Neural crest cell (in vitro differentiated cells): ENCODE measurements at places on chromosomes 4 and X. TPM values are rescaled to one million over a fixed set of nuclear protein-coding genes. Genes with fewer than 3 reads are reported as not detected.

ATP10D gene
- 7.9 and 9.0 TPM in 2 replicates for total RNA-seq

DNA sequence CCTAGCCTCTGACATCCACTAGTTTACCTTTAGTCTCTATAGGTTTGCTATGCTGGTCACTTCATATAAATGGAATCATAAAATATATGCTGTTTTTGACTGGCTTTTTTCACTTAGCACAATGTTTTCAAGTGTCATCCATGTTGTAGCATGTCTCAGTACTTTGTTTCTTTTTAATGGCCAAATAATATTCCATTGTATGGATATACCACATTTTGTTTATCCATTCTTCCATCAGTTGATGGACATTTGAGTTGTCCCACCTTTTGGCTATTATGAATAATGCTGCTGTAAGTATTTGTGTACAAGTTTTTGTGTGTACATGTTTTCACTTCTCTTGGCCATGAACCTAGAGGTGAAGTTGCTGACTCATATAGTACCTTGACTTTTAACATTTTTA lies 75.7 kb downstream of the ZFX start:
- H3K27me3 ChIP-seq: no peaks in the 10 kb centered on the region
- H3K27ac ChIP-seq: no peak overlapping the region
- H3K36me3 ChIP-seq: peaks cover 11% of the 10 kb centered on the region
- H3K4me3 ChIP-seq: no peak overlapping the region
- no peak for DNase-seq
- peaks cover 10% of the 10 kb centered on the region for H3K4me1 ChIP-seq

- peak; percentile 43 for DNase-seq
- no peaks in the 10 kb centered on the region for H3K27me3 ChIP-seq
- no peak overlapping the region for H3K4me3 ChIP-seq
- no peak overlapping the region for H3K27ac ChIP-seq
- no peaks in the 10 kb centered on the region for H3K36me3 ChIP-seq
Measured at GRCh38 chr4:106898621-106899230, 137.4 kb downstream of the DKK2 start.

DNA sequence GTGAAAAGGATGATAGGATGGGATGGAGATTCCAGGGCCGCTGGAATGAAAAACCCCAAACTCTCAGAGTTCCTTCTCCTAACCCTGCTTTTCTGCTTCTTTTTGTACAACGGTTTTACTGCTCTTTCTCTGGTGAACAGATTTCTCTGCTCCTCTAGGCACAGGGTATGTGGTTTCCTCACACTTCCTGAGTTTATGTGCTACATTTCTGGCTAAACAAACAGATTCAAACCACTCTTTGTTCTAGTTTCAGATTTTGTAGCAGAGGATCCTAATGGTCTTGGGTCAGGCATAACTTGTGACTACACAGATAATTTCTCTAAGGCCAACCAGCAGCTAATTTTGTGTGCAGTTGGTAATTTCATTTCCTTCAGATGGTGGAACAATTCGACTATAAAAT lies 52.6 kb downstream of the OSTC start:
- H3K4me1 ChIP-seq: no peaks in the 10 kb centered on the region
- H3K27me3 ChIP-seq: no peaks in the 10 kb centered on the region
- H3K4me3 ChIP-seq: no peak overlapping the region
- H3K27ac ChIP-seq: no peak overlapping the region
- no peaks in the 10 kb centered on the region for H3K36me3 ChIP-seq

GRCh38 chrX:103517246-103517645 lies 2.0 kb downstream of the RAB40A start:
- H3K27me3 ChIP-seq: no peaks in the 10 kb centered on the region
- H3K4me1 ChIP-seq: no peaks in the 10 kb centered on the region
- H3K27ac ChIP-seq: no peak overlapping the region
- DNase-seq: no peak

- H3K27me3 ChIP-seq: no peaks in the 10 kb centered on the region
- no peaks in the 10 kb centered on the region for H3K36me3 ChIP-seq
- peaks cover 25% of the 10 kb centered on the region for H3K4me1 ChIP-seq
- no peak overlapping the region for H3K4me3 ChIP-seq
Measured at GRCh38 chrX:50704360-50704759, 109.6 kb downstream of the SHROOM4 start.

- H3K4me1 ChIP-seq: peaks cover 6% of the 10 kb centered on the region
- no peak overlapping the region for H3K4me3 ChIP-seq
- peaks cover 14% of the 10 kb centered on the region for H3K36me3 ChIP-seq
- H3K27me3 ChIP-seq: no peaks in the 10 kb centered on the region
Measured at GRCh38 chrX:24985120-24985519, 30.6 kb downstream of the ARX start.

- H3K4me3 ChIP-seq: no peak overlapping the region
- peaks cover 2% of the 10 kb centered on the region for H3K27me3 ChIP-seq
- DNase-seq: peak; percentile 54
- no peaks in the 10 kb centered on the region for H3K36me3 ChIP-seq
- no peaks in the 10 kb centered on the region for H3K4me1 ChIP-seq
Measured at GRCh38 chrX:119118780-119119395, 8.7 kb downstream of the KIAA1210 start.

- no peak overlapping the region for H3K27ac ChIP-seq
- DNase-seq: no peak
- peaks cover 12% of the 10 kb centered on the region for H3K27me3 ChIP-seq
Measured at GRCh38 chr4:70667740-70668535, 1.6 kb upstream of the JCHAIN start.

DNA sequence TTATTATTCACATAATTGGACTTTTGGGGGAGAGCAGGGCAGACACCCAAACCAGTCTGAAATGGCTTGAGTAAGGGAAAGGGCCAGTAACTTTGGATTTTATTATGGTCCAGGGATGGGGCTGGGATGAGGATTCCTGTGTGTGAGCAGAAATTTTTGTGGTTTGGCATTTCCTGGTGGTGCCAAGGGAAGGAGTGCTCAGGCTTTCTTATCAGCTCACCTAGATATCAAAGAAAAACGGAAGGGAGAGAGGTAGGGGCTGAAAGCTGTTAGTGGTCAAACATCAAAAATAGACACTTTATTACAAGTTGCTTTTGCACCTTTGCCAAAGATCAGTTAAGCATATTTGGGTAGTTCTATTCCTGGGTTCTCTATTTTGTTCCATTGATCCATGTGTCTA lies 128.5 kb upstream of the DIPK2B start:
- no peaks in the 10 kb centered on the region for H3K27me3 ChIP-seq
- no peaks in the 10 kb centered on the region for H3K4me1 ChIP-seq
- no peak overlapping the region for H3K4me3 ChIP-seq
- H3K36me3 ChIP-seq: peaks cover 2% of the 10 kb centered on the region
- H3K27ac ChIP-seq: no peak overlapping the region

DNA sequence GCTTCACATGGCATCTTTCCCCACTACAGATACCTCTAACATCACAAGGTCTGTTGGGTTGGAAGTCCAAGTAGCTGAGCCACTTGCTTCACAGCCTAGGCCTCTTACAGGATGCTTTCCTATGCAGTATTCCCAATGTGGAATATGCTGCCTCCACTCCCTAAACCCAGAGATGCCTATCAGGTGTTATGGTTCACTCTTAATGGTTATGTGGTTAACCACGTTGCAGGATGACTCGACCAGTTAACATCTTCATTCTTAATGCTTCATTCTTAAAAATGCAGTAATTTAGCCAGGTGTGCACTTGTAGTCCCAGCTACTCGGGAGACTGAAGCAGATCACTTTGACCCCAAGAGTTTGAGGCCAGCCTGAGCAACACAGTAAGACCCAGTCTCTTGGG lies 24.2 kb downstream of the HAUS3 start:
- H3K27me3 ChIP-seq: no peaks in the 10 kb centered on the region
- no peaks in the 10 kb centered on the region for H3K36me3 ChIP-seq
- H3K4me1 ChIP-seq: peaks cover 4% of the 10 kb centered on the region
- no peak overlapping the region for H3K27ac ChIP-seq
- H3K4me3 ChIP-seq: no peak overlapping the region
- DNase-seq: no peak

DNA sequence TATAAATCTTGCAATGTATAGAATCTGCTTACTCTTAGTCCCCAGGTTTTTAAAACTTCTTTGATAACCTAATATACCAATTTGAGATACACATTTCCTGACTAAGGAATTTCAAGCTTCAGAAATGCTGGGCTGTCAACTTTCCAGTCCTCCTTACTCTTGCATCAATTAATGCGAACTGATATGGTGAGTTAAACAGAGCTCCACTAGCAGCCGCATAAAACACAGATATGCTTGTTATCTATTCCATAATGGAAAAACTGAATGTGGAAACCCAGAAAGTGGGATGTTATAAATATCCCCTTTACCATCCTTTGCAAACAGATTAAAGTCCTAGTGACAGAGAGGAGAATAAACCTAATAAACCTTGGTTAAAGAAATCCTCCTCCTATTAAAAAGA lies 1913.7 kb downstream of the STIM2 start:
- no peaks in the 10 kb centered on the region for H3K36me3 ChIP-seq
- no peaks in the 10 kb centered on the region for H3K4me1 ChIP-seq
- H3K4me3 ChIP-seq: no peak overlapping the region
- no peak overlapping the region for H3K27ac ChIP-seq

- H3K27me3 ChIP-seq: no peaks in the 10 kb centered on the region
- H3K4me3 ChIP-seq: no peak overlapping the region
- no peak for DNase-seq
- H3K27ac ChIP-seq: no peak overlapping the region
- peaks cover 6% of the 10 kb centered on the region for H3K4me1 ChIP-seq
Measured at GRCh38 chrX:17710871-17711301, 26.4 kb upstream of the SCML1 start.

- no peaks in the 10 kb centered on the region for H3K4me1 ChIP-seq
- no peak for DNase-seq
- H3K4me3 ChIP-seq: no peak overlapping the region
- peaks cover 35% of the 10 kb centered on the region for H3K36me3 ChIP-seq
Measured at GRCh38 chrX:44971674-44972073, 98.7 kb downstream of the KDM6A start.

RTL3 gene
- total RNA-seq: not detected in 2 replicates

DNA sequence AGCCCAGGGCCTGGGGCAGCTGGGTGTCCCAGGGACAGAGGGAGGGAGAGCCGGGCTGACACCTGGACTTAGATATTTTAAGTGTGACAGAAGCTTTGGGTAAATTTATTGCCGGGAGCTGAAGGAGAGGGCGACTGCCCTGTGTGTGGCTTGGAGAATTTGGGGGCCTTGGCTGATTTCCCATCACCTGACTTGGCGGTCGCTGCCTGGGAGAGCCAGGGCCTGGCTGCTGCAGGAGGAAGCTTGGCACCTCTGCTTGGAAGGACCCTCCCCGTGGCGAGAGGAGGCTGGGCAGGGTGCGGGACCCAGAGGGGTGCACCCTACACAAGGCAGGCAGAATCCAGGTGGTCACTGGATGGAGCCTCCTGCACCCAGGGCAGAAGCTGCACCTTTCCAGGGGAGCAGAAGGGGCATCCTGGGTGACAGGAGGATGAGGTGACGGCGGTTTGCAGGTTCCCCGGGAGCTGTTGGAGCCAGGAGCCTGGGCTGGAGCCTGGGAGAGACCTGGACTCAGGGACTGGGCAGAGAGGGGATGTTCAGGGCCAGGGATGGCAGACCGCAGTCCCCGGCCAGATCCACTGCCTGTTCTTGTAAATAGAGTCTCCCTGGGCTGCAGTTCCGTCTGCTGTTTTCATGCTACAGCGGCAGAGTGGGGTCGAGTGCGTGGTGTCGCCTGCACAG lies 72.0 kb downstream of the RGS12 start:
- DNase-seq: no peak
- no peaks in the 10 kb centered on the region for H3K27me3 ChIP-seq
- no peak overlapping the region for H3K27ac ChIP-seq
- no peaks in the 10 kb centered on the region for H3K36me3 ChIP-seq
- no peak overlapping the region for H3K4me3 ChIP-seq

DNA sequence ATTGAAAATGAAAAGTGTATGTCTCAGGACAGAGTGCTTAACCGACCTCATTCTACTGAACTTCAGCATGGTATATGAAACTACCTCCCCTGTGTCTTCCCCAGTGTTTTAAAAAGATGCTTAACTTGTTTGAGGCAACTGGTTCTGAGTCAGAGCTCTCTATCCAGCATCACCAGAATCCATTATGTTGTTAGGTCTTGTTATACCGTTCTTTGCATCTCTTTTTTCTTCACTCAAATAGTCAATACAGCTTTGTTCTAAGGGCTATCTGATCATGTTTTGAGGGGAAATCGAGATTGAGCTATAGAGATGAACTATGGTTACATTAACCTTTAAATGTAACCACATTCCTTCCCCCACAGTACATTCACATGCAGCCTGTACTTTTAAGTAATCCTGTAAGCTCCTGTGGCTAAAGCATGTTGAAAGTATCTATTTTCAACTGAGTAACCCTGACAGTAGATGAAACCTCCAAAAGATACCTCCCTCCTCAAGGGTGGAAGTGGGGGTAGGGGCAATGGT lies 514.4 kb downstream of the RPA4 start:
- no peaks in the 10 kb centered on the region for H3K36me3 ChIP-seq
- DNase-seq: no peak
- H3K27me3 ChIP-seq: no peaks in the 10 kb centered on the region
- H3K4me3 ChIP-seq: no peak overlapping the region
- H3K4me1 ChIP-seq: peaks cover 14% of the 10 kb centered on the region
- H3K27ac ChIP-seq: peak overlapping the region; percentile 16

DNA sequence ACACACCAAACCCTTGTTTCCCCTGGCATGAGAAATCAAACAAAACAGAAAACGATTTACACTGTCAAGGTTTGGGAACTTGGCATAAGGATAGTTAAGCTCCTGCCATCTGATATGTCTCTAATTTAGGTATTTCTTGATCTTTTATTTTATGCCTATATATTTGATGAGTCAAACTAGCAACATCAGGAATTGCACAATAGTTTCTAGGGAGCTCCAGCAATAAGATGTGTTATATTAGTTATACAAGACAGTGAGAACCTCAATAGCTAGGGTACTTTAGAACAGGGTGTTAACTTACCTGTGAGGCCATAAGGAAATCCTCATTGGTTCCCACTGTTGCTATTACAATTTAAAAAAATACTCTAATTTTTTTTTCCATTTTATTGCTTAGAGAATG lies 474.2 kb downstream of the GBA3 start:
- H3K4me1 ChIP-seq: peaks cover 68% of the 10 kb centered on the region
- H3K27me3 ChIP-seq: no peaks in the 10 kb centered on the region
- H3K27ac ChIP-seq: peak overlapping the region; percentile 22
- H3K36me3 ChIP-seq: peaks cover 1% of the 10 kb centered on the region
- H3K4me3 ChIP-seq: no peak overlapping the region

GATA1 gene
- not detected in 2 replicates for total RNA-seq

PDGFC gene
- 18.9 and 19.1 TPM in 2 replicates for total RNA-seq

CCSER1 gene
- total RNA-seq: 9.8 and 11.9 TPM in 2 replicates

DNA sequence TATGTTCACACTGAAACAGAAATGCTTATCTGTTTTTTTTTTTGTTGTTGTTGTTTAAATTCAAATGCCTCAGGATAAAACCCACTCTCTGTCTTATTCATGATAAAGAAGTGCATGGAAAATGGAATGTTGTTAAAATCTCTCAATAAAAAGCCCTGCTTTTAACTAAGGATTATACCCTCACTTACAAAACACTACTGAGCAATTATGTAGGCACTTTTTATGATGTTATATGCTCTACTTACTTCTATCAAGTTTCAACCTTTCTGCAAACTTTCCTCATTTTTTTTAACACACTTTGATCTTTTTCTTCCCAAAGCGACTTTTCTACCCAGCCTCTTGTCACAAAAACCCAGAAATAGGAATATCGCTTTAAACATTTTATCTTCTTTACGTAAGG lies 26.5 kb downstream of the SLIT2 start:
- peaks cover 25% of the 10 kb centered on the region for H3K4me1 ChIP-seq
- H3K27me3 ChIP-seq: no peaks in the 10 kb centered on the region
- no peak for DNase-seq
- no peaks in the 10 kb centered on the region for H3K36me3 ChIP-seq

ARR3 gene
- total RNA-seq: not detected in 2 replicates

- no peak overlapping the region for H3K27ac ChIP-seq
- no peak for DNase-seq
- no peaks in the 10 kb centered on the region for H3K27me3 ChIP-seq
- no peaks in the 10 kb centered on the region for H3K36me3 ChIP-seq
Measured at GRCh38 chr4:168696826-168697225, 200.0 kb downstream of the PALLD start.
